Stromal cell of bone marrow (primary cell): ENCODE measurements at places on chromosomes 13 and 19.

DNA sequence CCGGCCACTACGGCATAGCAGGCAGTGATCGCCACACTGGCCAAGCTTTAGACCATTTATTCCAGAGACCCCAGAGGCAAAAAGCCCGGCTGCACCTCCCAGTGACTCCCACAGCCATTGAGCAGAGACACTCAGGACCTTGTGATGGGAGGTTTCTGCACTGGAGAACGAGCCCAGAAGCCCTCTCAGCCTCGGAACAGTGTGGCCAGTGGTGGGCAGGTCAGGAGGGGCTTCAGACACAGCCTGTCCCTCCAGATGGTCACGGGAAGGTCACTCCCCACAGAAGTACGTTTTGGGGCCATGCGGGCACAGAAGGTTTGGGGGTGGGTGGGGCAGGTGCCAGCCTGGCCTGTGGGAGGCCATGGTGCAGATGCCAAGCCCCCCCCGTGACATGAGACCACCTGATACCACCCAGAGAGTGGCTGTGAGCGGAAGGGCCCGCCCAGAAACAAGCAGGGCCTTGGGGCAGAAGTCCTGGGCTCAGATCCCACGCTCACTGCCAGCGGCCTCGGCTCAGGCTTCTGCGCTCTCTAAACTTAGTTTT lies 599 bp upstream of the F10 start:
- no peak for DNase-seq

DNA sequence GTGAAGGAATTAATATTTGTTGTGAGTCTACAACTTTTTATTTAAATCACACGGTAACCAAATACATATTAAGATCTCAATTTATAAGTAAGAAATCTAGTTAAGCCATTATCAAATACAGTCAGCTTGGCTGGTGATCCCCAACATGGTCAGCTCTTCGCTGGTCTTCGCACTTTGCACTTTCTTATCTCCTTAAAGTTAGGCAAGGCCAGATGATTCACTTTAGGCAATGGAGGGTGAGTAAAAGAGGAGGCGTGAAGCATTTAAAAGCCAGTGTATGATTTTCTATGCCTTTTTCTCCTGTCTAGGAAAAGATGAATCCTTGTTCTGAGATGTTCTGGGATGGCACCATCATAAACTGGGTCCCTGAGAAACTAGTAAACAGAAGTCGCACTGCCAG lies 793.7 kb upstream of the ARGLU1 start:
- DNase-seq, result no peak

GRCh38 chr13:29529754-29530153 lies 65.7 kb downstream of the SLC7A1 start:
- no peak for DNase-seq

DNA sequence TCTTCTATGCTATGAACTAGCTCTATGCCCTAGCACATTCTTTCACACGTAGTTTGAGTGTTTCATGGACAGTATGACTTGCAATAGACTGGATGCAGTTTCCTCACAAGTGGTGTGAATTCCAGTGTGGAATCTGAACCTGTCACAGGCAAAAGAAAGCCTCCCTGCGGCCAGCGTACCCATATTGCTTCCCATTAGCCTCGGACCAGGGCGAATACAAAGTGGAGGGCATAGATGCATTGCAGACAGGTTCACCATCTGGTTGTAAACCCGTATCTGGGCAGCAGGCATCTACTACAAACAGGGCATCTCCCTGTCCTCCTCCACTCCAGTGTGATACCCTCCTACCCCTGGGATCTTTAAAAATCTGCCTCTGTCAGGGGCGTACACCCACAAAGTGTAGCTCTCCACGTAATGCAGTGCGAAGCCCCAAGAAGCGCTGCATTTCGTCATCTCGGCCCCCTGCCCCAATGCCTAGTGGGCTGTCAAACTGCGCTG lies 1.4 kb upstream of the CIC start:
- DNase-seq, result no peak

GRCh38 chr19:47863514-47863936 lies 4.5 kb downstream of the TPRX2 start:
- peak; percentile 45 for DNase-seq

DNA sequence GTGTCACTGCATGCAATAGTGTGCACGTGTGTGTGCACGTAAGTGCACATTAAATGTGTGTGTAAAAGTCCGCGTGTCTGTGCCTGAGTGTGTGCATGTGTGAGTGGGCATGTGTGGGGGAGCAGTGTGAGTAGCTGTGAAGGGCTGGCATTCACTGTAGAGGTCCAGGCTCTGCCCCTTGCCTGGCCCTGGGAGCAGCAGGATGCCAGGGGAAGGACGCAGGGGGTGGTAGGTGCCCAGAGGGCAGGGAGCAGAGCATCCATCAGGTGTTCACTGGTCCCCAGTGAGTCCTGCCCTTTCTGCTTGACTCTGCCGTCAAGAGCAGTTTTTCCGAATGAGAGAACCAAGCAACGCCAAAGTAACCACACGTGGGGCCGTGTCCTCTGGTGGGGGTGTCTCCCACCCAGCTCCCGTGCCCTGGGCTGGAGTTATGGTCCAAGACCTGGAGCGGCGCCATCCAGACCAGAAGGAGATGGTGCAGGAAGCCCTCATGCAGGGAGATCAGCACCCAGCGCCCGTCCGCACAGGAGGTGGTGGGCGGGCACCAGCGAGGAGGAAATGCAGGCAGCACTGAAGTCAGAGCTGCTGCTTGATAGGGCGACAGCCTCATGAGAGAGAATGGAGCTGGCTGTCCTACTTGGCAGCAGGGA lies 68.5 kb downstream of the TEX29 start:
- DNase-seq, result no peak

GRCh38 chr13:111492341-111492950 lies 172.0 kb downstream of the TEX29 start:
- DNase-seq, result no peak

GRCh38 chr13:39676315-39676876 lies 20.9 kb downstream of the COG6 start:
- no peak for DNase-seq

DNA sequence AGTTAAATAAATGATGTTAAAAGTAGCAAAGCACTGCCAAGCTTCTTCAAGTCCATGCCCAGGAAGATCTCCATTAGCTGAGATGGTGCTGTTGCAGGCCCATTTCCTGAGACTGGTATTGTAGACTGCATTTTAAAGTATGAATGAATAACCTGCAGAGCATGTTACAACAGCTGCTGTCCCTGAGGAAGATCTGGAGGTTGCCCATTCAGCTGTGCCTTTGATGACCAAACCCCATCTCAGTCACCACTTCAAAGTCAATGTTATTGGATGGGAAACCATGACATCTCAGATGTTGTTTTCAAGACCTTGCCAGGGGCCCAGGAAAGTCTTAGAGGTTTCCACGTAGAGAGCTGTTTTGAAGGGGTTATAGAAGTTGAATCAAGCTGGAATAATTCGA lies 281.3 kb downstream of the MTUS2 start:
- DNase-seq, result no peak

GRCh38 chr19:58001895-58002369 lies 688 bp downstream of the ZNF606 start:
- peak; percentile 2 for DNase-seq

GRCh38 chr13:74795526-74795925 lies 661.3 kb upstream of the KLF12 start:
- DNase-seq, result no peak

GRCh38 chr13:20411638-20412342 lies 113.9 kb downstream of the CRYL1 start:
- DNase-seq, result no peak

- DNase-seq, result no peak
These were observed 22.1 kb upstream of the WDFY2 start for GRCh38 chr13:51562011-51562671.

DNA sequence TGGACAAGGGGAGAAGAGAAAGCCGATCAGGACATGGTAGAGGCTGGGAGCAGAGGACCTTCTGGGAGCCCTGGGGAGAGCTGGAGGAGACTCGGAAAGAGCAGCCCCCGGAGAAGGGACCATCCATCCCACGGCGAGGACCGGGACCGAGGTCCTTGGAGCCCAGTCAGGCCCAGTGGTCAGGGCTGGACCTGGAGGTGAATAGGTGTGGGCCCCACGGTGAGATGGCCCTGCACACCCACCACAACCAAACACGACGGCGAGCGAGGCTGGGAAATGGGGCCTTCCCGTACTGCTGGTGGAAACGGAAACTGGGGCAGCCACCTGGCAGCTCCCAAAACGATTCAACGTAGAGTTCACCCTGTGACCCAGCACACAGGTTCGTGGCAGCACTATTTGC lies 3.7 kb upstream of the NTN5 start:
- DNase-seq, result no peak

- no peak for DNase-seq
These were observed 1.3 kb downstream of the RFX2 start for GRCh38 chr19:6108721-6109633.

GRCh38 chr13:113152691-113152983 lies 5.8 kb upstream of the PROZ start:
- no peak for DNase-seq

GRCh38 chr19:49987159-49987698 lies 26.3 kb upstream of the SIGLEC11 start:
- peak; percentile 79 for DNase-seq

DNA sequence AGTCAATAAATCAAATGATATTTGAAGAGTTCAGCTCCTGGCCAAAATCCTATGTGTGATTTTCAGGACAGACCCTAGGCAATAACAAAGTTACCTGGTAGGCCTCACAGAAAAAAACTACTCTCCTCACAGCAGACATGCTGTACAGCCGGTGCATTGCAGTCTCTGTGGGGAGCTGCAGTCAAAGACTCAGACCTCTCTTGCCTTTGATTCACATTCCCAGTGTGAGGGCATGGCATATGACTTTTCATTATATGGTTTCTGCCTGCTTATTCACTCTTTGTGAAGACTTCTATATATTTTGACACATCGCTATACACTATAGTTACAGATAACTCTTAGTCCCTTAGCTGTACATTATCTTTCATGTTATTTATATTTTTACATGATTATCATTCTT lies 2684.3 kb upstream of the PCDH20 start:
- no peak for DNase-seq

DNA sequence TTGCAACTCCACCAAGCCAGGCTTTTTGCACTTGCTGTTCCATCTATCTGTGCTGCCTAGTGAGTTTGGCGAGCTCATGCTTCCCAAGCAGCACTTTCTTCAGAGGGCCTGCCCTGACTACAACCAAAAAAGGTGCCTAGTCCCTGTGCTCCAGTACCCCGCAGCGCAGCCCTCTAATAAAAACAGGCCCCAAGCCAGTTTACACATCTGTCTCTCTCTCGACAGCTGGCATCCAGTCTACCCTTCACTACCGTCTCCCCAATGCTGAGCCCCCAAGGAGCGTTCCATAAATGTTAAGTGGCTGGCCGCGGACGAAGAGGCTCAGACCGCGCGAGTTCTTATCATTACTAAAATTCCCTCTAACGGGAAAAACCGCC lies 512 bp downstream of the MED4 start:
- no peak for DNase-seq

DNA sequence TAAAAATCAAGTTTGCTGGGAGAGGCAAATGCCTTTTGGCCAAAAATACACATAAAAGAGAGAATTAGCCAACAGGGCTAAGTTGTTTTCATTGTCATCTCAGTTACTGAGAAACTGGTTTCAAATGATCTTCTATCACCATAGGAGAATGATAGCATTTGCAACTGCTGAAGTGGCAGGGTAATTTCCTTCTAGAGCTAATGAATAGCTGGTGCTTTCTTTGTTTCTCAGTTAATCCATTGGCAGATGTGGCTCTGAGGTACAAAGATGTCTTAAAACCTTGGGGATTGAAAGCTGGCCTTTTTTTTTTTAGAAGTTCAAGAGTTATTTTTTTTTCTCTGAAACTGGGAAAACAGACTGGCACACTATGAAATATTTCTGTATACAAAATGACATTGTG lies 332.7 kb upstream of the KLF12 start:
- DNase-seq, result no peak

- no peak for DNase-seq
These were observed 460.0 kb downstream of the RFC3 start for GRCh38 chr13:34277936-34278335.

- DNase-seq, result no peak
These were observed 29.9 kb upstream of the FAM124A start for GRCh38 chr13:51192348-51192747.

- DNase-seq, result no peak
These were observed 99.2 kb downstream of the GNG7 start for GRCh38 chr19:2603334-2603733.

DNA sequence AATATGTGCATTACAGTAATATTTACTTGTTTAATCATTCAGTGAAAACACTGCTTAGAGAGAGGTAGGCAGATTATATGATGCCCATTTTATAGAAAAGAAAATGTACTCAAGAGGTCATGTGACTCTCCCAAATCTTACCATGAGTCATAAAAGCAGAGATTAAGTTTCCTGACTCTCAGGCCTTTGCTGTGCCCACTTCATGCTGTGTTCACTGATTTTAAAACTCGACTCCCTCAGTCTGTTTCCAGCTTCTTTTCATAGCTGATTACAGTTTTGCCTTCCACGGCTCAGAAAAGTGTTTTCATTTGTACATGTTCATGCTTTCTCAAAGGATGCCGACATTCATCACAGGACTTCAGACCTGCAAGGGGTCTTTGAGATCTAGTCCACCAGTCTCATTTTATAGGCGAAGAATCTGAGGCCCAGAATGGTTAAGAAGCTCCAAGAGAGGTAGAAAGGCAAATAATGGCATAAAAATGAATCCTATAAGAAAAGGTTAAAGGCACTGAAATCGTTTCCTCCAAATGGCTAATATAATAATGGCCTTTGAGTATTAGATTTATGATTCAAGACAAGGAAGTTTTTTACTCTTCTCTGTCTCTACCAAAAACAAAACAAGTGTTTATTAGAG lies 9.0 kb upstream of the IPO5 start:
- DNase-seq, result no peak

- DNase-seq, result peak; percentile 61
These were observed 221.9 kb downstream of the TSHZ3 start for GRCh38 chr19:31127134-31127967.

- DNase-seq, result no peak
These were observed 1.9 kb upstream of the ZNF552 start for GRCh38 chr19:57816652-57817051.

DNA sequence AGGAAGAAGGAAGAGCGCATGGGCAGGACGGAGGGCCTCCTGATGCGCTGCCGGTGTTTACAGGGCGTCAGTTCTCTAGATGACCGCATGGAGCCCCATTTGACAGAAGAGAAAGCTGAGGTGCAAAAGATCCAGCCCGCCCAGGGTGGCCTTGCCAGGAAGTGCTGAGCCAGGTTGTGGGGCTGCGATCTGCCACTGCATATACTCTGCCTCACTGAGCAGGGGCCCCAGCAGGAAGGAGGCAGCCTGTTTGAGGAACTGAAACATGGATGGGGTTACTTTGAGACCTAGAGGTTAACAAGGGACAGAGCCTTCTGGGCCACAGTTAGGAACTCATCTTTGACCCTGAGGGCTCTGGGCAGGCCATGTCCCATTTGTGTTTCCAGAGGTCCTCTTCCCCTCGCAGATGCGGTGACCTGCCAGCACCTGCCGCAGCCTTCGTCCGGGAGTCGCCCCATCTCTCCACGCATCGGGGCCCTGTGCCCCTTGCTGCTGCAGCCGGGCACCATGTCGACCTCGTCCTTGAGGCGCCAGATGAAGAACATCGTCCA lies 3.2 kb downstream of the EPN1 start:
- no peak for DNase-seq
